ENCODE measurements at places on chromosomes 3 and 15. TPM values are rescaled to one million over a fixed set of nuclear protein-coding genes. Genes with fewer than 3 reads are reported as not detected.

DNA sequence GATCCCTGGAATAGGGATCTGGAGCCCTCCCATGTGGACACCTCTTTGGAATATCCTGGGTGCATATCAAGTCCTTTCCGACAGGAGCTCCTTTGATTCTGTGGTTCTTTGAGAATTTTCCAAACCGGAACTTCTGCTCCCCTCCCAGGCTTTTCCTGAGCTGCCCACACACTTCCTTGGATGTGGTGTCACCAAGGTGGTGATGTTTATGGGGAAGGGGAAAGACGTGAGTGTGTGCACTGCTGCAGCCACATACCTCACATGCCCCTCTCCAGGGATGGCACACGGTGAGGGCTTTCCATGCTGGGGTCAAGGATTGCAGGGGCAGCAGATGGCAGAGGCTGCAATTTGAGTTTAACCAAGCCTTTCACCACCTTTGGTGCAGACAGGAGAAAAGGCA lies 27.9 kb upstream of the PSTPIP1 start:
- DNase-seq: no peak

DNA sequence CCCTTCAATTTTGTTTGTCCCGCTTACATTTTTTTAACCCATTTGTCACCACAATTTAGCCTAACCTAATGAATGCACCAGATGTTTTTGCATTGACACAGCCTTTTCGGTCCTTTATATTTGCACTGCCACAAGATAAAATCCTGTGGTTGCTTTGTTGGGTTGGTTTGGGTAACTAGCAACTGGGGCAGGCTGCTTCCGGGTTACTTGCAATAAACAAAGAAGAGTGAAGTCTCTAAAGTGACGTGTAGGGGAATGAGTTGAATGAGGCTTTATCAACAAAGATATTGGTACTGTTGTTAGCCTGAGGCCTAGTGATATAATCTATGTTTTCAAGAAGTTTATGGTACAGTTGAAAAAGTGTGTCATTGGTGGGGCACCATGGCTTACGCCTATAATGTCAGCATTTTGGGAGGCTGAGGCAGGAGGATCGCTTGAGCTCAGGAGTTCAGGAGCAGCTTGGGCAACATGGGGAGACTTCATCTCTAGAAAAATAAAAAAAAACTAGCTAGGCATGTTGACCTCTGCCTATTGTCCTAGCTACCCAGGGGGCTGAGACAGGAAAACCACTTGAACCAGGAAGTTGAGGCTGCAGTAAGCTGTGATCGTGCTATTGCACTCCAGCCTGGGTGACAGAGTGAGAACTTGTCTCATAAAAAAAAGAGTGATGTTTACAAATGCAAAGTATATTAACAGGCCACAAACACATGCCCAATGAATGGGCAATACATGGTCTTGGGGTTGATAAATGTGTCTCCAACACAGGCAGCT lies 121.8 kb downstream of the OXSM start:
- DNase-seq: no peak

Gene NOX5
- 0.64 TPM for total RNA-seq

DNA sequence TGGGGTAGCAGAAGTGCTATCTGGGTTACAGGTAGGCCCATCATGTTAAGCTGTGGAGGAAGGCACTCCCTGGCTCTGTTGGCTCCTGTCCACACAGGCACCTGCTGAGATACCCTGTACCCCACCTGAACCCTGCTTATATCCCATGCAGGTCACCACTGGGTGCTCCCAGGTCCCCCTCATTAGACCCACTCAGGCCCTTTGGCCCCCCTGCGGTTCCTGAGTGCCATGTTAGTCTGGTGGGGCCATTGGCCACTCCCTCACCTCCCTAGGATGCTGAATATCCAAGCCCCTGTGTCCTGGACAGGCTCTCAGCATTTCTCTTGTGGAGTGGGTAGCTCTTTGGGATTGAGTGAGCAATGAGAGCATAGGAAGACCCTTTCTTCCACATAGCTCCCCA lies 128.2 kb downstream of the EPHB1 start:
- DNase-seq: no peak

DNA sequence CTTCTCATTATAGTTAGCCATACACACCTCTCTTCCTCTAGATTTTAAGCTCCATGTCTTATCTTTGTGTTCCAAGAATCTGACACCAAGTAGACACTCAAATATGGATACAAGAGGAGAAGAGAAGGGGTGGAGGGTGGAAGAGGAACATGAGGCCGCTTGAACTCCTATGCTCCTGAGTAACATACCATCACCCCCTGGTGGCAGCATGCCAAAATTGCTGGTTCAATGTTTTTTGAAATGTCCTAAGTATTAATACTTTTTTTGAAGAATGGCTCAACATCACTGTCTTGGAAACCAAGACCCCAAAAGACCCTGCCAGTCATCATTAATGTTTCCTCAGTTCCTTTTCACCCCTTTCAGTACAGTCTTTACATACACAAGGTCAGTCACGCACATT lies 71.8 kb upstream of the HACD2 start:
- no peak for DNase-seq

All from fibroblast of villous mesenchyme (primary cell).